ENCODE measurements at places on chromosomes 16 and 17. TPM values are rescaled to one million over a fixed set of nuclear protein-coding genes. Genes with fewer than 3 reads are reported as not detected.

The CA10 gene
- total RNA-seq: 0.30 TPM

The UMOD gene
- total RNA-seq: not detected

The SULT1A1 gene
- total RNA-seq: 13.5 TPM

The CDR2L gene
- 0.32 TPM for total RNA-seq

The PRRT2 gene
- 1.1 TPM for total RNA-seq

The RABEP1 gene
- total RNA-seq: 35.1 TPM

The CDRT15 gene
- total RNA-seq: not detected

The SLC6A4 gene
- total RNA-seq: 0.12 TPM

The C1QTNF1 gene
- not detected for total RNA-seq

The HDAC5 gene
- 32.5 TPM for total RNA-seq

The RAB37 gene
- total RNA-seq: 36.7 TPM

The TBC1D26 gene
- not detected for total RNA-seq

The ACE gene
- total RNA-seq: 0.33 TPM

The TMC8 gene
- 292 TPM for total RNA-seq

The METTL2A gene
- 28.3 TPM for total RNA-seq

The DYNLL2 gene
- 31.0 TPM for total RNA-seq

The KCNAB3 gene
- 6.7 TPM for total RNA-seq

The SULT1A2 gene
- not detected for total RNA-seq

The TRIM37 gene
- total RNA-seq: 37.7 TPM

The TEKT3 gene
- not detected for total RNA-seq

The KRTAP9-2 gene
- total RNA-seq: not detected

The SYNGR2 gene
- 41.2 TPM for total RNA-seq

The CAMKK1 gene
- total RNA-seq: 1.8 TPM

The CCL13 gene
- not detected for total RNA-seq

The TP53TG3 gene
- total RNA-seq: not detected

The PIK3R5 gene
- 48.9 TPM for total RNA-seq

The SLFN12L gene
- total RNA-seq: 95.4 TPM

The C1QTNF8 gene
- total RNA-seq: not detected

The ZP2 gene
- not detected for total RNA-seq

The HEATR9 gene
- 6.7 TPM for total RNA-seq

The ESRP2 gene
- not detected for total RNA-seq

The FNDC8 gene
- not detected for total RNA-seq

The KRTAP9-8 gene
- total RNA-seq: not detected

The ELOB gene
- 318 TPM for total RNA-seq

The CARD14 gene
- total RNA-seq: not detected

The ADAD2 gene
- total RNA-seq: not detected

The SCARF1 gene
- total RNA-seq: 0.70 TPM

The SPNS3 gene
- total RNA-seq: 17.6 TPM

The ARL5C gene
- 0.35 TPM for total RNA-seq

The GSG1L2 gene
- total RNA-seq: not detected

The MAF gene
- total RNA-seq: 30.1 TPM

The C16orf89 gene
- not detected for total RNA-seq

The HOXB9 gene
- 19.6 TPM for total RNA-seq

The FBXW10 gene
- total RNA-seq: not detected

The HAS3 gene
- total RNA-seq: 0.47 TPM

The EFCAB13 gene
- 5.9 TPM for total RNA-seq

The JMJD8 gene
- total RNA-seq: 30.5 TPM
